ENCODE measurements at places on chromosomes 12 and 14.

DNA sequence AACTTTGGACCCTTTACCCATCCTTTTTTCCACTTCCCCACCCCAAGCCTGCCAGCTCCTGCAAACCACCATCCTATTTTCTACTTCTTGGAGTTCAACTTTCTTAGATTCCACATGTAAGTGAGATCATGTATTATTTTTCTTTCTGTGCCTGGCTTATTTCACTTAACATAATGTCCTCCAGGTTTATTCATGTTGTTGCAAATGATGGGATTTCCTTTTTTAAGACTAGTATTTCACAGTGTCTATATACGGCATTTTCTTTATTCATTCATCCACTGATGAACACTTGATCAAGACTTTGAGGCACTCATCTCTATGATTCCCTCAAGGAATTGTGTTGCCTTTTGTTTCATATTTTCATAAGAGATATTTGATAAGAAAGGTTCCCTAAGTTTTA, 5.6 kb upstream of the PRPF39 start:
- no peak for DNase-seq
- no peak overlapping the region for H3K27ac ChIP-seq
- peaks cover 2% of the 10 kb centered on the region for H3K4me1 ChIP-seq

GRCh38 chr12:2333491-2334195, 280.9 kb downstream of the CACNA1C start:
- peaks cover 2% of the 10 kb centered on the region for H3K4me1 ChIP-seq
- DNase-seq: no peak
- H3K27ac ChIP-seq: no peak overlapping the region
- H3K36me3 ChIP-seq: no peaks in the 10 kb centered on the region

DNA sequence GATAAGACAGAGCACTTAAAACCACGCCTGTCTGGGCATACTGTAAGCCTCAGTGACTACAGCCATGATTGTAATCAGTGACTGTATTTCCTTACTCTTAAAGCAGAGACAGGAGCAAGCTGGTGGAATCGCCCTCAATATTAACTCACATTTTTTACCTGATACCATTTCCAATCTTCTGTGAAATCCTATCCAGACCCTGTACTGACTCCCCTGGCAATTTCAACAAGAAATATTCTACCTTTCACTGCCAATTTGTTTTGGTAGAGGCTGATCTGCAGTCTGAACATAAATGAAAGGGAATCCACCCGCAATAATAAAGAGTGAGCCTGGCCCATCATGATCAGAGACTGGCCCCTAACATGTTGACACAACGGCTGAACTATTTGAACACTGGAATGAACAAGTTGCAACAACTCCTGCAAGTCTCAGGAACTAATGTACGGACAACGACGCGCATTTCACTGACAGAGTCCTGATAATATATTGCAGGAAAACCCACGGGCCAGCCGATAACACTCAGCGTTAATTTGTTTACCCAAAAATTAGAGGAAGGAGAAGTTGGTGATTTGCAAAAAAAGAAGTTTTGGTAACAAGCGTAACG, 195.5 kb upstream of the BTG1 start:
- H3K27me3 ChIP-seq: no peaks in the 10 kb centered on the region
- peak overlapping the region; percentile 33 for H3K4me3 ChIP-seq
- peaks cover 14% of the 10 kb centered on the region for H3K4me1 ChIP-seq
- DNase-seq: no peak
- H3K27ac ChIP-seq: peak overlapping the region; percentile 6
- H3K36me3 ChIP-seq: peaks cover 8% of the 10 kb centered on the region

GRCh38 chr14:65304963-65305362, 107.6 kb upstream of the FUT8 start:
- H3K27me3 ChIP-seq: no peaks in the 10 kb centered on the region
- peaks cover 15% of the 10 kb centered on the region for H3K36me3 ChIP-seq
- peak overlapping the region; percentile 7 for H3K4me3 ChIP-seq
- DNase-seq: no peak
- H3K27ac ChIP-seq: peak overlapping the region; percentile 94
- peaks cover 64% of the 10 kb centered on the region for H3K4me1 ChIP-seq

GRCh38 chr12:116381240-116381743, 103.8 kb upstream of the MED13L start:
- H3K4me1 ChIP-seq: peaks cover 9% of the 10 kb centered on the region
- peaks cover 3% of the 10 kb centered on the region for H3K27me3 ChIP-seq
- no peak overlapping the region for H3K4me3 ChIP-seq
- H3K27ac ChIP-seq: no peak overlapping the region
- no peak for DNase-seq

DNA sequence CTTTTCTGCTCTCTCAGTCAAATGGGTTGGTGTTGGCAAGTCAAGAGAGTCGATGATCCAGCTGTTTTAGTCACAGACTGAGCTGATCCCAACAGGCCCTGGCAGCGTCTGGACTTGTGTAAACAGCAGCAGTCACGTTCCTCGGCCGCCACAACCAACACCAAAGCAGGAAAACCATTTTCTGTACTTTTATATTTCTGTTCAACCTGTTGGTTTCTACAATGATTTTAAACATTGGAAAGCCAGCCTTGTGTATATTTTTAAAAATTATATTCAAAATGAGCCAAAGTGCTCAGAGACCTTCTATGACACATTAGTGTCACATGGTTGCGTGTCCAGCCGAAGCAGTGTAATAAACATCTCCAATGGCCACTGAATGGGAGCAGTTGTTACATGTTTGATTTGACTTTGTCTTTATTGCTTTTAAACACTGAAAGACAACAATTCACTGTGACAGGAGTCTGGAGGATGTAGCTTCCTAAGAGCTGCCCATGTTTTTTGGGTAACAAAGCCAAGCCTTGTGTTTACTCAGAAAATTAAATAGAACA, 5.9 kb upstream of the SIVA1 start:
- H3K4me3 ChIP-seq: no peak overlapping the region
- no peaks in the 10 kb centered on the region for H3K36me3 ChIP-seq
- H3K4me1 ChIP-seq: peaks cover 7% of the 10 kb centered on the region
- no peak overlapping the region for H3K27ac ChIP-seq
- DNase-seq: no peak

- no peak overlapping the region for H3K4me3 ChIP-seq
- no peaks in the 10 kb centered on the region for H3K36me3 ChIP-seq
- H3K4me1 ChIP-seq: peaks cover 1% of the 10 kb centered on the region
- no peak overlapping the region for H3K27ac ChIP-seq
These were observed 123.7 kb downstream of the IGF1 start for GRCh38 chr12:102356690-102357089.

- no peaks in the 10 kb centered on the region for H3K27me3 ChIP-seq
- no peak for DNase-seq
- H3K4me3 ChIP-seq: peak overlapping the region; percentile 91
- H3K4me1 ChIP-seq: peaks cover 46% of the 10 kb centered on the region
- no peak overlapping the region for H3K27ac ChIP-seq
- H3K36me3 ChIP-seq: peaks cover 2% of the 10 kb centered on the region
These were observed 2.3 kb downstream of the CORO1C start for GRCh38 chr12:108728820-108729611.

- no peak overlapping the region for H3K27ac ChIP-seq
- no peaks in the 10 kb centered on the region for H3K4me1 ChIP-seq
- H3K27me3 ChIP-seq: peaks cover 2% of the 10 kb centered on the region
- H3K36me3 ChIP-seq: no peaks in the 10 kb centered on the region
These were observed 33.4 kb downstream of the TMTC1 start for GRCh38 chr12:29750131-29750927.

DNA sequence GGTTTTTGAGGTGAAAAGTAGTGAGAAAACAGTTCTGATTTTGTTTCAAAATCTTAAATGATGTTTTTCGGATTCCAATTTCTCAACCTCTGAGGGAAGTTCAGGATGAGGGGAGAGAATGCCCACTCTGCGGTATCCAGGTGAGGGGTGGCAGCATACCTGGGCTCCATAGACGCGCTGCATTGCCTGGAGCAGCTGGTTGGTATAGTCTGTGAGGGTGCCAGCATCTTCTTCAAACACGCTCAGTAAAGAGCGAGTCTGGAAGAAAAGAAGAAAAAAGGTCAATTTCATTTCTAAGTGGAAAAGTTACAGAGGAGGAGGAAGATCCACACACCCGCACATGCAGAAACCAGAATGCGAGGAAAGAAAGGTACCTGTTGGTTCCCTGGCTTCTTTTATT, 7.0 kb downstream of the APPL2 start:
- no peak for DNase-seq
- no peaks in the 10 kb centered on the region for H3K27me3 ChIP-seq
- no peak overlapping the region for H3K4me3 ChIP-seq
- peaks cover 31% of the 10 kb centered on the region for H3K4me1 ChIP-seq

- H3K27me3 ChIP-seq: no peaks in the 10 kb centered on the region
- no peak overlapping the region for H3K4me3 ChIP-seq
- H3K36me3 ChIP-seq: peaks cover 16% of the 10 kb centered on the region
- peaks cover 8% of the 10 kb centered on the region for H3K4me1 ChIP-seq
- DNase-seq: no peak
These were observed 74.0 kb downstream of the CLIP1 start for GRCh38 chr12:122348505-122348904.

DNA sequence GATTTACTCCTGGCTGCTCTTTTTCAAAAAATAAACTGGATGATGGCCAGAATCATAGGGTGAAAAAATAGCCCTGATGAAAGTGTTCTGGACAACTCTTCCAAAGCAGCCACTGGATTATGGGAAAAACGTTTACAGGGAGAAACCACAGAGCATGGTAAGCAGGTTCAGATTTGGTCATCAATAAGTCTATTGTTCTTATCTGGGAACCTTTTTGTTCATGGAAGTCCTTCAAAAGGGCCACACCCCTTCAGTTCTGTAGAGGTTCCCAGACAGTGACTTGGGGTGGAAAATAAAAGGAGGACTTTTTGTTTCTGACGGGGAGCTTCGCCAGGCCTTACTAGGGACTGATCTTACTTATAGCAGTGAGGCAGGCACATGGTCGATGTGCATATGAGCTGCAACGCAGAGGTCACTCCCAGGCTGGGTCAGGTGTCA, 117.4 kb upstream of the SLC38A2 start:
- peaks cover 22% of the 10 kb centered on the region for H3K36me3 ChIP-seq
- peaks cover 1% of the 10 kb centered on the region for H3K4me1 ChIP-seq
- no peak overlapping the region for H3K27ac ChIP-seq
- no peak for DNase-seq
- no peak overlapping the region for H3K4me3 ChIP-seq

DNA sequence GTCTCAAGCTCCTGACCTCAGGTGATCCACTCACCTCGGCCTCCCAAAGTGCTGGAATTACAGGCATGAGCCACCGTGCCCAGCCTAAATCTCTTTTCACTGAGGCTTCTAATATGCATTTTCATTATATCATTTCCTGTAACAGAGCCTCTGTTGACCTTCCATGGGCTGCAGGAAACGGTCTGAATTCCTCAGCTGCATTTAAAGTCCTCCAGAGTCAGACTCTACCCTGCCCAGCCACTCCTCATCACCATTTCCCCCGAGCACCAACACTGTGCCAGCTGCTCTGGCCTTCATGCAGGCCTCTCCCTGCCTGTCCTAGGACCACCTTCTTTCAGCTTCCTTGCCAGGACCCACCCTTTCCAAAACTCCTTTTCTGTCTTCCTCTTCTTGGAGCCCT, 9.8 kb upstream of the NFKBIA start:
- no peak overlapping the region for H3K4me3 ChIP-seq
- no peak overlapping the region for H3K27ac ChIP-seq
- no peak for DNase-seq
- H3K36me3 ChIP-seq: no peaks in the 10 kb centered on the region
- H3K4me1 ChIP-seq: peaks cover 31% of the 10 kb centered on the region
- H3K27me3 ChIP-seq: no peaks in the 10 kb centered on the region

- H3K27me3 ChIP-seq: no peaks in the 10 kb centered on the region
- peaks cover 1% of the 10 kb centered on the region for H3K4me1 ChIP-seq
- no peak overlapping the region for H3K4me3 ChIP-seq
- H3K27ac ChIP-seq: no peak overlapping the region
- peaks cover 8% of the 10 kb centered on the region for H3K36me3 ChIP-seq
These were observed 43.9 kb upstream of the TESC start for GRCh38 chr12:117143008-117143532.

- H3K27ac ChIP-seq: no peak overlapping the region
- DNase-seq: no peak
- no peaks in the 10 kb centered on the region for H3K36me3 ChIP-seq
- H3K27me3 ChIP-seq: no peaks in the 10 kb centered on the region
- peaks cover 27% of the 10 kb centered on the region for H3K4me1 ChIP-seq
- no peak overlapping the region for H3K4me3 ChIP-seq
These were observed 165.1 kb downstream of the SLC38A4 start for GRCh38 chr12:46660719-46661109.

GRCh38 chr12:21678959-21679358, 21.3 kb upstream of the LDHB start:
- H3K27me3 ChIP-seq: peaks cover 6% of the 10 kb centered on the region
- no peak for DNase-seq
- H3K4me3 ChIP-seq: peak overlapping the region; percentile 17
- H3K4me1 ChIP-seq: peaks cover 33% of the 10 kb centered on the region
- H3K27ac ChIP-seq: peak overlapping the region; percentile 4

DNA sequence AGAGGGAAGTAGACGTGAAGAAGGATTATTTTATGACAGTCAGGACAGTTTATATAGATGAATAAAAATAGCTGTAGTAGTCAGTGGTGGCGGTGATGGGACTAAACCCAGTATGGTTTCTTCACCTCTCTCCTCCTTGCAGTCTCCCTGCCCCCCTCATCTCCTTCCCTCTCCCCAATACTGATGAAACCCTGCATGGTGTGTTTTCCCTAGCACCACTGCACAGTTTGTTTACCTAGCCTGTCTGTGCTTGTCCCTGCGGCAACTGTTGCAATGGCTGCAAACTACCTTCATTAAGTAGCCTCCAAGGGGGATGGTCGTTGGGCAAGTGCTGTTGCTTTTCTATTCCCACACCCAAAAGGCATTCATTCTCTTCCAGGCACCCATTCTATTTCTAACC, 14.7 kb downstream of the PCBP2 start:
- peaks cover 15% of the 10 kb centered on the region for H3K4me1 ChIP-seq
- H3K27me3 ChIP-seq: no peaks in the 10 kb centered on the region
- H3K27ac ChIP-seq: no peak overlapping the region
- no peak for DNase-seq

- no peak for DNase-seq
- H3K27ac ChIP-seq: no peak overlapping the region
- H3K36me3 ChIP-seq: no peaks in the 10 kb centered on the region
These were observed 5.3 kb downstream of the FGF6 start for GRCh38 chr12:4440187-4440941.

GRCh38 chr14:51333901-51334521, 94.0 kb downstream of the TMX1 start:
- no peaks in the 10 kb centered on the region for H3K36me3 ChIP-seq
- H3K27me3 ChIP-seq: no peaks in the 10 kb centered on the region
- no peak overlapping the region for H3K27ac ChIP-seq
- no peak overlapping the region for H3K4me3 ChIP-seq

All from activated naive CD8-positive, alpha-beta T cell treated with anti-CD3 and anti-CD28 coated beads, Interleukin-2, amount 10 ng/mL, durations not matched to agents 7 days and 5 days (primary cell).